ENCODE measurements at places on chromosomes 2 and 18. TPM values are rescaled to one million over a fixed set of nuclear protein-coding genes. Genes with fewer than 3 reads are reported as not detected.

DNA sequence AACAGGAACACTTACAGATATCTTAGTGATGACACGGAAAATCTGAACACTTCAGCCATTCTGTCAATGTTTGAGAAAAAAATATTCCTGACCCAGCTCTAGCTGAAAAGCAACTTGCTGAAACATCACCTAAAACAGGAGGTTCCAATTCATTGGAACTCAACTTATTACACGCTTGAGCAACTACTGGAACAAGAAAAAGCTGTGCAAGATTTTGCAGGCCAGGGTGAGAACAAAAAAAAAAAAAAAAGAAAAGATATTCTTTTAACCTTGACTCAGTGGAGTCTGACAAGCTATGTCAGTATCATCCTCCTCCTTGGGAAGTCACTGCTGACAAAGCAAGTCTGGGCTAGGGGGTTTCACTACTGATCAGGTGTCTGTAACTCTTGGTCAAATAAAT, 351.0 kb downstream of the SS18 start:
- no peak for ATAC-seq

- no peak for ATAC-seq
Measured at GRCh38 chr2:214410918-214411554, at the start of gene VWC2L. Gene VWC2L (plus strand): TSS chr2:214411054. CDS start chr2:214414194, 3,140 bp downstream.

CGREF1 gene
- not detected for total RNA-seq

- ATAC-seq = peak; percentile 87
Measured at GRCh38 chr2:126657636-126658318, 1.8 kb downstream of the GYPC start.

GRCh38 chr2:105873281-105873680, 128.6 kb downstream of the NCK2 start:
- no peak for ATAC-seq

LPIN1 gene
- 70.1 TPM for total RNA-seq

GRCh38 chr18:48113691-48114090, 183.2 kb upstream of the SMAD2 start:
- ATAC-seq = no peak

DNA sequence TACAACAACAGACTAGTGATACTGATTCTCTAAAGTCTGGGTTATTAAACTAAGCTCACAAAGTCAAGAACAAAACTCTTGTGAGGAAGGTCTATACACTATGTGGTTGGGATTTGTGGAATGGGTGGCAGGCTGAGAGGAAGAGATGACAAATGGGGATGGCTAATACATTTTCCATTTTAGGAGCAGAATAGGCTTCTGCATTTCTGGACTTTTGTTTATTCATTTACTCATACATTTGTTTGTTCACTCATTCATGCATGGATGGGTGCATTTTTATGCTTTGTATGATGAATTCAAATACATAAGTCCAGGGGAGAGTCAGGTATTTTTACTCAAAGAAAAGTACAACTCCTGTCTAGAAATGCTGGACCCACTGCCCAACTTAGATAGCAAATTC, 637.4 kb upstream of the CDH2 start:
- no peak for ATAC-seq

GRCh38 chr2:109448946-109449788, 164.6 kb downstream of the SEPTIN10 start:
- no peak for ATAC-seq

- no peak for ATAC-seq
Measured at GRCh38 chr2:187075199-187075635, 226.2 kb upstream of the ZSWIM2 start.

IL1B gene
- 3.2 TPM for total RNA-seq

DNA sequence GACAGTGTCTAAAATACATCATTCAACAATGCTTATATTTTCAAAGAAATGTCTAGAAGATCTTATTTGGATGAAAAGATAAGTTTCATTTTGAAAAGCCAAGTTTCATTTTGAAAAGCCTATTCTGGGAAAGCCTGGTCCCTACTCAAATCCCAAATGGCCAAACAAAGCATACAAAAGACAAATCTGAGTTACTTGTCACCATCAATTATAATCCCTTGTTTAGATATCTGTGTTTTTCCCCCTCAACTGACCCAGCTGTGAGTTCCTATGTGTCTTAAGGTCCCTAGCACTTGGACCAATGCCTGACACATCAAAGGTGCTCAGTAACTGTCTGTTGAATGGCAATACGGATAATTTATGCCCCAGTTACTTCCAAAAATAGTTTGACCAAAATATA, 52.3 kb upstream of the THOC1 start:
- no peak for ATAC-seq

GRCh38 chr2:111982822-111983221, 72.2 kb upstream of the TMEM87B start:
- no peak for ATAC-seq

GRCh38 chr2:144554492-144555210, 34.7 kb upstream of the ZEB2 start:
- ATAC-seq = no peak

- no peak for ATAC-seq
Measured at GRCh38 chr2:70855667-70856066, 20.1 kb upstream of the CD207 start.

GRCh38 chr2:43132683-43133301, 93.6 kb downstream of the ZFP36L2 start:
- ATAC-seq = no peak

DNA sequence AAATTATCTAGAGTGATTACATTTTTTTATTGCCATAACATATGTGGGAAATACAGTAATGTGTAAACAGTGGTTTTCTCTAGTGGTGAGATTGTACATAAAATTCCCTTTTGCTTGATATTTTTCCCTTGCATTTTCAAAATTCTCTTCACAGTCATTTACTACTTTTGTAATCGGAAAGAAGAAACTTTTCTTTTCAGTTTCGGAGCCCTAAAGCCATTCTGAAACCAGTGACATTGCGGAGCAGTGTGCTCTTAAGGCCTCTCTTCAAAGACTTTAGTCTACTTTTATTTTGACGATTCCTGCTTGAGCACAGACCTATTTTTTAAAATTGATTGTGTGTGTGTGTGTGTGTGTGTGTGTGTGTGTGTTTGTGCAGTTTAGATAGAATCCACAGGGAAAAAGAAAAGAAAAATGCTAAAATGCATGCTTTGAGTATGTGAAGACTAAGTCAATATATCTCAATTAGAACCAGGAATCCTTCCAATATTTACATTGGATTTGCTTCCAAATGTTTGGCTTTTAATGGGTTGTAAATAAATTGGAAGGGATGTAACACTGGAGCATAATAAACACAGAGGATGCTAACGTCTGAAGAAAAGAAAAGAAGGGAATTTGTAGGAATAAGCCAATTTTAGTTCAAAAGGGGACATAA, 357.4 kb downstream of the RND3 start:
- no peak for ATAC-seq

DNA sequence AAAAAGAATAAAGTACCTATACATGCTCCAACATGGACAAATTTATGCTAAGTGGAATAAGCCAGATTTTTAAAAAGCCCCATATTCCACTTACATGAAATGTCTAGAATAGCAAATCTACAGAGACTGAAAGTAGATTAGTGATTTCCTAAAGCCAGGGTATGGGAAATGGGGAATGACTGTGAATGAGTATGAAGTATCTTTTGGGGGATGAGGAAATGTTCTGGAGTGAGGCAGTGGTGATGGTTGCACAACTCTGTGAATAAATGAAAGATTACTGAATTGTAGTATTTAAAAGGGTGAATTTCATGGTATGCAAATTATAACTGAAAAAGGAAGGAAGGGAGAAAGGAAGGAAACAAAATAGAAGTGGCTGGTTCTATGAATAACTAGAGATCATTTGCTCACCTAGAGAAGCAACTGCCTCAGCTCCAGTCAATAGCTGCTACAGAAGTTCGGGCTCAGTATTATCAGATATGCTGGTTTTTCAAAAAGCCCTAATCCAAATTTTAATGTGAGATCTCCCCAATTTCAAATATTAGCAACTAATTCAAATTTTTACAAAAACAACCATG, 39.3 kb downstream of the MAP3K2 start:
- ATAC-seq = no peak

ALPI gene
- total RNA-seq = not detected

DNA sequence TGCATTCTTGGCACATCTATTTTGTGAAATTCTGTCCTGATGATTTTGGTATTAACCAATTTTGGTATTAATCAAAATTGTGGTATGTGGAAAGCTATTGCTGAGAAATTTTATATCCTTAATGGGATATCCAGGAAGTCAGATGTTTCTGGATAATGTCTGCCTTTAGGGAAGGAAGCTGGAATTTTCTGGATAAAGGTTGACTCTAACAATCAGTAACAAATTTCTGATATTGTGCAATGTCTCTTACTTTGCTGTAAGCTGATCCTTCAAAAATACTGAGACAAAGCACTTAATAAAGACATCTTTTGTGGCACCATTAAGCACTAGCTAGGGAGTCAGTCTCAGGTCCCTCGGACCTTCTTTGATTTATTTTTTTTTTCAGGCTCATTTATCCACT, 100.8 kb upstream of the UGP2 start:
- no peak for ATAC-seq

GRCh38 chr18:6057604-6058003, 162.3 kb upstream of the TMEM200C start:
- ATAC-seq = no peak

GRCh38 chr2:189285349-189285748, 105.8 kb upstream of the COL5A2 start:
- ATAC-seq = no peak

DNA sequence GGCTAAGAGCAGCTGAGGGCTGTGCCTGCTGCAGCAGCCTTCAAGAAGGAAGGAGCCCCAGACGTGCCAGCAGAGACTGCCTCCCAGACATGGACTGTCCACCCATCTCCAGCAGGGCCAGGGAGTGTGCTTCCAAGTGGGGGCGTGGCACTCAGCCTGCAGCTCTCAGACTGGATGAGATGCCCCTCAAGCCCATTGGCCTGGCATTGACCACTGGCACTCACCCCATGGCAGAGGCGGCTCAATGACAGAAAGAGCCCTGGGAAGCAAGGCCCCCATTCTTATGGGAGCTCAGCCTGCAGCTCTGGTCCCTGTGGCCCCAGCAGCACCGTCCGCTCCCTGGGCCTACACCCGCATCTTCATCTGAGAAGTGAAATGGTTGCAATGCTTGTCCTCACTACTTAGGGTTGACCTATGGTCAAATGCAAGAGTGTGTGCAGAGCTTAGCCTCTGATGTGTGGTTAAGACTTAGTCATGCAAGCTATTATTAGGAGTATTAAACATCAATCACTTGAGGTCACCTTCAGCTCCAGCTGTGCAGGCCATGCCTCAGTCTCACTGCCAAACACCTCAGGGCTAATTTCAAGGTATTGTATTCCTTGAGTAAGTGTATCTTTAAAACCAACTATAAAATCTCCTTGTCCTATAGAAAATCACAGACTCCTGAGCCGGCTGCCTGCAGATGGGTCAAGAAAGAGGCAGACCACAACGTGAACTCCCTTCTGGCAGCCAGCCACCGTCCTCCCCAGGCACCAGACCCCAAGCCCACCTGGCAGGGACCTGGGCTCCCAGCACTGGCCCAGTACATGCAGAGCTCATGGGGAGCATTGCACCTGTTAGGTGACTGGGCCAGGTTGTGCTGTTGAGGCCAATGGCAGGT, 194.8 kb downstream of the NDUFA10 start:
- ATAC-seq = no peak

- no peak for ATAC-seq
Measured at GRCh38 chr2:160621748-160622147, 128.1 kb upstream of the RBMS1 start.

DNA sequence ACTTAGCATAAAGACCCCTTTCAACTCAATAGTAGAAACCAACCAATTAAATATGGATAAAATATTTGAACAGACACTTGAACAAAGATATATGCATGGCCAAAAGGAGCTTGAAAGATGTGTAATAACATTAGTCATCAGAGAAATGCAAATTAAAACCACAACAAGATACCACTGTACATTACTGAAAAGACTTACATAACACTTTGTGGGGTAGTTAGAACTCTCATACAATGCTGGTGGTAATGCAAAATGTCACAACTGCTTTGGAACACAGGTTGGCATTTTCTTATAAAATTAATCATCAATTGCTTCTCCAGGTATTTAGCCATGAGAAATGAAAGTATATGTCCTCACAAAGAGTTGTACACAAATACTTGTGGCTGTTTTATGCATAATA, 60.7 kb downstream of the TTC27 start:
- no peak for ATAC-seq

DNA sequence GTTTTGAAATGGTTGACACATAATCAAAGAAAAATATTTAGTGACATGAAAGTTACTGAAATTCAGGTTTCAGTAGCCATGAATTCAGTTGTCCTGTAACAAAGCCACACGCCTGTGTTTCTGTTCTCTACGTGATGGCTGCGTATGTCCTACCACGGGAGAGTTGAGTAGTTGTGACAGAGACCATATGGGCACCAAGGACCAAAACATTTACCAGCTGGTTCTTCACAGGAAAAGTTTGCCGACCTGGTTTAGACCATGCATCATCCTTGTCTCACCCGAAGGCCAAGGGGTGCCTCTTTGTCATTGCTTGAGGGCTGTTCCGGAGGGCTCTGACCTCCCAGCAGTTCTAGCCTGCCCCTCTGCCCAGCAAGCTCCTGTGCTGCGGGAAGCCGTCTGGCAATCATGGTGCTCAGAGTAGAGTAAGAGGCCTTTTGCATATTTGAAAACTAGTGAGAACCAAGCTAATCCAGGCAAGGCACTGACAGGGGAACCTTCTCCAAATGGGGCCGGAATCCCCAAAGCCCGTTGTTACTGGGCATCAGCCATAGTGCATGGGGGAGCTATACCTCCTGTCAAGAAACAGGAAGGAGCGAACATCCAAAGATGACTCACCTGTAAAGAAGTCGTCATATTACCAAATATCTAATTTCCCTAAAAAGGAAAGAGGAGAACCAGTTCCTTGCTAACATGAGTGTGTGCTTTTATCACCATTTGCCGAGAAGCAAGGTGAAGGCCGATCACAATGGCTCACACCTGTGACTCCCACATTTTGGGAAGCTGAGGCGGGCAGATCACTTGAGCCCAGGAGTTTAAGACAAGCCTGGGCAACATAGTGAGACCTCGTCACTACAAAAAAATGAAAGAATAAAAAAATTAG, 92.6 kb upstream of the RAB12 start:
- no peak for ATAC-seq

DNA sequence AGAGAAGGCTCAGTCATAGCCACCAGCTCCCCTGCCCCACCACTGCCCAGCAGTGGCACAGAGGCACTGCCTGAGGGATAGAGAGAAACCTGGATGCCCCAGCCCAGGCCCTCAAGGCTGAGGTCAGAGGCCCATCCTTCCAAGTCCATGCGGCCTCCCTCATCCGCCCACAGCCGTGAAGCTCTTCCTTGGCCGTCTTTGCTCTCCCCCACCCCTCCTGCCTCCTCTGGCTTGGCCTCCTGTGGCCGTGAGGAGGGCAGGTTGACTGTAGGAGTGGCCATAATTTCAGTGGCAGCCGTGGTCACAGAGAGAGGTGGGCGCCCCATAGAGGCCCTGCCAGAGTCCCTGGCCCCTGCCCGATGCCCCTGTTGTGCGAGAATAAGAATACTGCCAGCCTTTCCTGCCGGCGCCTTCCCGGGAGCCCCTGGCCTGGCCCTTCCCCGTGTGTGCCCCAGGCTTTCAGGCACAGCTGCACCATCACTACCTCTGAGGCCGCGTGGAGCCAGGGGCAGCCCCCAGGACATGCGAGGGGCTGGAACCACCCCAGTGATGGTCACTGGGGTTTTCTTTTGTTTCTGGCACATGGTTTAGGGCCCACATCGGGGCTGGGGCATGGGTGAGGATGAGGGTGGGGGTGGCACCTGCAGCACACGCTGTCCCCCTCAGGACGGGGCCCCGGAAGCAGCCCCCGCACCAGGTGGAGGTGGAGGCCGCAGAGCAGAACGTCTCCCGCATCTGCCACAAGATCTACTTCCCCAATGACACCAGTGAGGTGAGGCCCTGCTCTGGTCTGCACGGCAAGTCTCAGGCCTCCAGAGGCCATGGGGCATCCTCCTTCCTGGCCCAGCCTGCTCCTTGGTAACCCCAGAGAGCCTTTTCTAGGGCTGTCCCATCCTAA, 13.1 kb upstream of the GPR17 start:
- no peak for ATAC-seq

Measured in gastroesophageal sphincter (tissue), 4 donors.